ENCODE measurements at places on chromosomes 2 and 18. TPM values are rescaled to one million over a fixed set of nuclear protein-coding genes. Genes with fewer than 3 reads are reported as not detected.

DNA sequence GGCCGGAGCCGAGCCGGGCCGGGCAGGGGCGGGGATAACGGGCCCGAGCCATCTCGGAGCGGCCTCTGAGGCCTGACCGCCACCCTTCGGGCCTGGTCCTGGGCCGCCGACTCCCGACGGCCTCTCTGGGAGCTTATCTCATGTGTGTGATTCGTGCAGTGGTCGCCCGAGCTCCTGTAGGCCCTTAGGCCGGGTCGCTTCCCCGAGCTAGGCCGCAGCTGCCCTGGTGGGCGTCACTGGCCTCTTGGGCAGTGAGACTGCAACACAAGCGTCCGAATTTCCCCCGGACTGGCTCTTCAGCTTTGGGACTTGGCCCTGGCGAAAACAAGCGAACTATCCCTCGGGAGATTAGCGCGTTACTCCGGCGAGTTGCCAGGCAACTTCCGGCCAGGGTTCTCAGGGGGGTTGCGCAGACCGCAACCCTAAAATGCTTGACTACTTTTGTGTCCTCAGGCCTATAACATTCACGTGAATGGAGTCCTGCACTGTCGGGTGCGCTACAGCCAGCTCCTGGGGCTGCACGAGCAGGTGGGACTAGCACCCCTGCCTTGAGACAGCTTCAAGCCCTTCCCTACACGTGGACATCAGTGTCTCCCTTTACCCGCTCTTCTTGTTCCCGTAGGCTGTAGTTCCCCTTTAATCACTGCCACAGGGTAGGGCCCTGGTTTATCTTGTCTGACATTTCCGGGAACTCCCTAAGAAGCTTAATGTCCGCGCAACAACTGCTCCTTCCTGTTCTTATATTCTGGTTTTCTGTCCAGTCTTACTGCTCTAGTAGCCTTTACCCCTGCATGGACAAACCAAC, 602 bp downstream of the SNX17 start:
- DNase-seq, result no peak

- no peak for DNase-seq
Measured at GRCh38 chr2:20357638-20358389, 7.2 kb upstream of the PUM2 start.

GRCh38 chr2:28944535-28945248, 36.4 kb upstream of the TOGARAM2 start:
- DNase-seq, result no peak

RAX gene
- not detected for total RNA-seq

DNA sequence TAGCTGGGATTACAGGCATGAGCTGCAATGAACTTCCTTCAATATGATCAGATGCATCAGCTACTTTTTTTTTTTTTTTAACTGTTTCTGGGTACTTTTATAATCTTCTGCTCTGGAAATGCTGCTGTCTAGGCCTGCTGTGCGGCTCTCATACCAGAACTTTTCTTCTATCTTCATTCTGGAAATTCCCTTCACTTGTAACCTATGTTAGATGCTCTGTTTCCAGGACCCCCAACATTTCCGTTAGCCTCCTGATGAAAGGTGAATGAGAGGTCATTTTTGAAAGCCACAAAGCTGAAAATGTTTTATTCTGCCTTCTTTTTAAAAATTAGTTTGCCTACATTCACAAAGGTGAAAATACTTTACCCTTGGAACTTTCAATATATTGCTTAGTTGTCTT, 8.6 kb downstream of the AGFG1 start:
- DNase-seq, result no peak

AFF3 gene
- total RNA-seq, result 20.0 TPM

GRCh38 chr2:84631047-84631446, 114.7 kb downstream of the DNAH6 start:
- DNase-seq, result no peak

GRCh38 chr18:43846299-43846698, 569.0 kb upstream of the SYT4 start:
- DNase-seq, result no peak

- DNase-seq, result no peak
Measured at GRCh38 chr2:164114937-164115336, 379.1 kb upstream of the FIGN start.

DNA sequence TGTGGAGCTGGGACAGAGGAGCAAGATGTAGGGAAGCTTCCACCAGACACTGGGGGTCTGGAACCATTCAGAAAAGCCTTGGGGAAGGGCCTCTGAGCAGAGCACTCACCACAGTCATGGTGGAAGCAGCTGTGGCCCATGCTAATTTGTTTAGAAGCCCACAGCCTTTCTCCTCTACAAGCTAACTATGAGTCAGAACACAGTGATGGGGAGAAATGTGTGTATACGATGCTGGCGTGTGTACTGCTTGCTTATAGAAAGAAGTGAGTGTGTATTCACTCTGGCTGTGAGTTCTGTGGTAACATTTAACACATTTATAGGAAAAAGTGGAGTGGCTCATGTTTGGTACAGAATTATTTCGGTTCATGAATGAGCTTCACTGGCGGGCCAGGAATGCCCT, 157.0 kb upstream of the ACAA2 start:
- DNase-seq, result no peak

DNA sequence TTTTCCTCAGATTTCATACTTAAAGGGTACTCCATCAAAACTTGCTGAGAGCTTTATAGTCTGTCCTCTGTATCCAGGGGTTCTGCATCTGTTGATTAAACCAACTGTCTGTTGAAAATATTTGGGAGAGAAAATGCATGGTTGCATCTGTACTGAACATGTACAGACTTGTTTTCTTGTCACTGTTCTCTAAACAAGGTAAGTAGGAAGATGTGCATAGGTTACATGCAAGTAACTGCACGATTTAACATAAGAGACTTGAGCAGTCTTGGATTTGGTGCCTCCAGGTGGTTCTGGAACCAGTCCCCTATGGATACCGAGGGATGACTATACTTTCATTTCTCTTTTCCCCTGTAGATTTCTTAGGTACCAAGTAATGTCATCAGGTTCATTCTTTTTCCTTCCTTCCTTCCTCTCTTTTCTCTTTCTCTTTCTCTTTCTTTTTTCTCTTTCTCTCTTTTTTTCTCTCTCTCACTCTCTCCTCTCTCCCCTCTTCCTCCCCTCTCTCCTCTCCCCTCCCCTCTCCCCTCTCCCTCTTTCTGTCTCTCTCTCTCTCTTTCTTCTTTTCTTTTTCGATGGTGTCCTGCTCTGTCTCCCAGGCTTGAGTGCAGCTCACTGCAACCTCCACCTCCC, 23.2 kb downstream of the ADNP2 start:
- no peak for DNase-seq

DNA sequence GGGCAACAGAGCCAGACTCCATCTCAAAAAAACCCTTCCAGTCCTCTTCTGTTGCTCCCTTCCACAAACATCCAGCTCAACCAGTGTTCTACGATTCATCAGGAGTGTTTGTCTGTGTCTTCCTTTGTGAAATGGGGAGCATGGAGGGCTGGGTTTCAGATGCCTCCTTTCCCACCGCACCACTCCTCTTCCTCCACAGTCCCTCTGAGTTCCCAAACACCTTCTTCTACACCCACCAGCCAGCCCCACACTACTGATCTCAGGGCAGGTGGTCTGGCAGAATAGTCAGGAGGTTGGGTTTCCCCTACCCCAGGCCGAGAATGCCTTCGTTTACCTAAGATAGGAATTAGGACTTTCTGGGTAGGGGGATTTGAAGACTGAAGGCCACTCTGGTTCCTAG, 36.9 kb downstream of the NGEF start:
- no peak for DNase-seq

- no peak for DNase-seq
Measured at GRCh38 chr18:41955688-41956087, 654 bp downstream of the PIK3C3 start.

TMEM178A gene
- 1.7 TPM for total RNA-seq

INHA gene
- total RNA-seq, result 119 TPM

BIN1 gene
- total RNA-seq, result 77.3 TPM

DNA sequence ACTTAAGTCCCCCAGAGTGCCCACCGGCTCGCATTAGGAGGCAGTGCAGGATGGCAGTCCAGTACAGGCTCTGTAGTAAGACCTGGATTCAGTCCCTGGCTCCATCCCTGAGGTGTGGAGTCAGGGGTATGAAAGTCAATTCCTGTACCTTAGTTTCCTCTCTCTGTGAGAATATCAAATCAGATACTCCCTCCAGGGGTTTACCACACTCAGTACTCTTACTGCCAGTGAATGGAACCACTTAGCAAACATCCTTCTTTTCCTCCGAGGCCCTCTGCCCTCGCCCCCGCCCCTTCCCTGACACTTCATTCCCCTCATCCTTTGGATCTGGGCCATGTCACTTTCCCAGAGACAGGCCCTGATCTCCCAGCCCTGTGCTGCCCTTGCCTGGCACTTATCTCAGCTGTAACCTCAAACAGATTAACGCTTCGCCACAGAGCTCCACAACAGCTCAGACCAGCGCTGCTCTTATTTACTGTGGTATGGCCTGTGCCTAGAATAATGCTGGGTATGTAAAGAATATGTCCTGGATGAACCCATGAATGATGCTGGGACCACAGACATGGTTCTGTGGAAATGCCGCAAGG, 159.0 kb upstream of the TMEM200C start:
- no peak for DNase-seq

SLC8A1 gene
- 12.8 TPM for total RNA-seq

- no peak for DNase-seq
Measured at GRCh38 chr2:202049840-202050239, 16.2 kb downstream of the FZD7 start.

CNTNAP5 gene
- total RNA-seq, result not detected

GRCh38 chr2:26471766-26472706, 5.9 kb downstream of the OTOF start:
- no peak for DNase-seq

DNA sequence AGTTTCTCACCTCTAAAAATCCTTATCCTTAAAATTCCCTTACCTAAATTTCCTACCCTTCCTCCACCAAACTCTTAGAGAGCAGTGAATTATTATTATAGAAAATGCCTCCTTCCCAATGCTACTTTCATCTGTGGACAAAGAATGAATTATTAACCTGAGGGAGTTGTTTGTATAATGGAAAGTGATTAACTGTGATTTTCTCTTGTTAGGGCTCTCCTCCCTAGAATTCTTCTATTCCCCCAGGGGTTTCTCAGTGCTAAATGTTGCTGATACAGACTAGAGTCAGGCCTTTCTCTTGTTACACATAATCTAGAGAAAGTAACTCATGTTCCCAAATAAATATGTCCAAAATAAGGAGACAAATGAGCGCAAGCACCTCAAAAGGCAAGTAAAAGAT, 23.3 kb downstream of the EPB41L5 start:
- DNase-seq, result no peak

DNA sequence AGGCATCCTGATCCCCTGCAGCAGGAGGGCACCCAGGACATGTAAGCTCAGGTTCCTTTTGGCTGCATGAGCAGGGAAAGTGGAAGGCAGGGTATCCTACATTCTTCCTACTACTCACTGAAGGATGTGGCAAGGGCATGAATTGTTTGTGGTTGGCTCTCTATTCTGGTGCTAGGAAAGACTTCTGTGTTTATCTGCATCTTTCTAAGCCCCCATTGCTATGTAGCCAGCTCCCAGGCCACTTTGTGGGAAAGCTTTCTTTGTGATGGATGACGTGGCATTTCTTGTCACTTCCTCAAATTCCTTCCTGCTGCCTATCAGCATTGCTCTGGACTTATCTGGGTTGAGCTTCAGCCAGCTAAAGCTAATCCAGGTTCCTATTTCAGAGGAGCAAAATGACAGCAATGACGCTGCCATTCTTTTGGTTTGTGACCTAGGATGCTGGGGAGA, 46.2 kb downstream of the MEIS1 start:
- DNase-seq, result no peak

AGXT gene
- total RNA-seq, result not detected

GRCh38 chr2:42602218-42602875, 33.9 kb downstream of the MTA3 start:
- no peak for DNase-seq

DNA sequence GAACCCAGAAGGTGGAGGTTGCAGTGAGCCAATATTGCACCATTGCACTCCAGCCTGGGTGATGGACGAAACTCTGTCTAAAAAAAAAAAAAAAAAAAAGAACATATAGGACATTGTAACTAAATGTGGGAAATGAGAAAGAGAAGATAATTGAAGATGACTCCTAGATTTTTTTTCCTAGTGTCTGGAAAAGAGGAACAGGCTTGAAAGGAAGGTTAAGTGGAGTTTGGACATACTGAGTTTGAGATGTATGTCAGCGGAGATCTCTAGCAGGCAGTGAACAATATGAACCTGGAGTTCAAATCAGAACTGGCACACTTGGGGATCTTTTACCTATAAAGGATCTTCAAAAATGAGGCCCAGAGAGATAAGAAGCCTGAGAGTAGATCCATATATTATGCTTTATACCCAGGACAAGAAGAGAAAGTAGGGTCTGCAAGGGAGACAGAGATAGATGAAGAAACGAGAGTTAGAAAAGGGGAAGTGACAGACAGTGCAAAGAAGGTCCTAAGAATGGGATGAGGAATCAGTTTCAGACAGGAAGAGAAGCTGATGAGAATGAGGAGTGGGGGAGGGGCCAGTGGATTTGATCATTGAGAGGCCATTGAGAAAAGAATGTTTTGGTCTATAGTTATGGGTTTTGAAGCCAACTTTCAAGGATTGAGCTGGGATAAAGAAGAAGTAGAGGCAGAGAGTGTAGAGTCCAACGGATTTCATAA, 46.9 kb upstream of the CD28 start:
- no peak for DNase-seq

DNA sequence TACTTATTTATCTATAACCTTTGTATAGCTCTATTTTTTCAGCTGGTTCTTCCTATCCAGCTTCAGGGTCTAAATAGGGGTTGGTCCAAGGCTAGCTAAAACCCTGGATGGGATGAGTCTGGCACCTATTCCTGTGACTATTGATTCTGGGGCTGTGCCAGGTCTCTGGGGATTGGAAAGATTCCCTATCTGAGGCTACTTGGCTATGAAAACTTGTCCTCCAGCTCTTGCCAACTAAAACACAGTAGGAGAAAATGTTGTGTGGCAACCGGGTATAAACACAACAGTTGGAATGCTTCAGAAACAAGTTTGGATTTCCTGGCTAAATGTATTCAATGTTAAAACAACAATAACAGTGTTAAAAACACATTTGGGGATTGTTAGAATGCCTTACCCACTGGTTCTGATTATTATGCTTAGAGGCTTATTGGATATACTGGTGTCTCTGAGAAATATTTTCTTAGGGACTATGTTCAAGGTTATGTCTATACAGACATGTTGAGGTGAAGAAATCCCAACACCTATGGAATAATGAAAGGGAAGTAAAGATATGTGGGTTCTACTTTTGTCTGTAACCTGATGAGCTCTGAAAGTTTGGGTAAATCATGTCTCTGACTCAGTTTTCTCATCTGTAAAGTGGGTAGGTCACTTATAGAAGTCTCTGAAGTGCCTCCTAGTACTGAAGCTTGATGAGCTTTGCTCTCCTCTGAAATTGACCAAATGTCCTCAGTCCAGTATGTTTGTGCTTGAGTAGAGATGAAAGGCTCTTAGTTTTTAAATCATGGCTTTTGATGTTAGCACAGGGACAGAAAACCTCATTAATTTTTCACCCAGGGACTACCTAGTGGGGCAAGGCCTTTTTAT, 460.7 kb downstream of the MTX2 start:
- DNase-seq, result peak; percentile 46

GRCh38 chr2:111072220-111072871, 48.4 kb upstream of the BCL2L11 start:
- DNase-seq, result no peak
